Activated CD8-positive, alpha-beta memory T cell treated with anti-CD3 and anti-CD28 coated beads, Interleukin-2, amount 10 ng/mL, durations not matched to agents 7 days and 5 days (primary cell): ENCODE measurements at places on chromosomes 2 and 18. TPM values are rescaled to one million over a fixed set of nuclear protein-coding genes. Genes with fewer than 3 reads are reported as not detected.

Gene RAB6C
- total RNA-seq = not detected

Gene ABCG8
- not detected for total RNA-seq

Gene PDE6D
- total RNA-seq = 37.5 TPM

Gene DAPL1
- total RNA-seq = not detected

Gene SMAD2
- total RNA-seq = 156 TPM

Gene CFAP221
- total RNA-seq = not detected

Gene MLPH
- total RNA-seq = not detected

Gene PLGLB1
- total RNA-seq = 3.3 TPM

Gene AQP12B
- total RNA-seq = not detected

Gene ATIC
- total RNA-seq = 166 TPM

- H3K4me1 ChIP-seq = peaks cover 28% of the 10 kb centered on the region
- no peak for DNase-seq
- H3K27me3 ChIP-seq = no peaks in the 10 kb centered on the region
- H3K4me3 ChIP-seq = no peak overlapping the region
These were observed 35.8 kb upstream of the PGAP1 start for GRCh38 chr2:196962325-196962724.

DNA sequence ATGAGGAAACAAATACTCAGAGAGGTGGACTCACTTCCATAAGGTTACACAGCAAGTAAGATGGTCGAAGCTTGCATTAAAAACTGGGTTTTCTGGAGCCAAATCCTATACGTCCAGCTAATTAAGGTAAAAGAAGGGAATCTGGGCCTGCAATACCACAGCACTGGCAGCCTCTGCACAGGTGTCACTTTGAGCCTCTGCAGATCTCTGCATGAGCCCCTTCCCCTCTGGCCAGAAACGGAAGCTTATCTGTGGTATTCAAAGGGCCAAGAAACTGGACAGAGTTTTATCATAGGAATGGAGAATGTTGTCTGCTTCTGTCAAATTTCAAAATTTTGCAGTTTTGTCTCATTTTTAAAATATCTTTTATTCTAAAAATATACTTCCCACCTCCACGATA is 76.1 kb downstream of the OSR1 start:
- H3K4me3 ChIP-seq = no peak overlapping the region
- H3K27ac ChIP-seq = no peak overlapping the region
- H3K27me3 ChIP-seq = no peaks in the 10 kb centered on the region
- H3K36me3 ChIP-seq = no peaks in the 10 kb centered on the region
- H3K4me1 ChIP-seq = no peaks in the 10 kb centered on the region

DNA sequence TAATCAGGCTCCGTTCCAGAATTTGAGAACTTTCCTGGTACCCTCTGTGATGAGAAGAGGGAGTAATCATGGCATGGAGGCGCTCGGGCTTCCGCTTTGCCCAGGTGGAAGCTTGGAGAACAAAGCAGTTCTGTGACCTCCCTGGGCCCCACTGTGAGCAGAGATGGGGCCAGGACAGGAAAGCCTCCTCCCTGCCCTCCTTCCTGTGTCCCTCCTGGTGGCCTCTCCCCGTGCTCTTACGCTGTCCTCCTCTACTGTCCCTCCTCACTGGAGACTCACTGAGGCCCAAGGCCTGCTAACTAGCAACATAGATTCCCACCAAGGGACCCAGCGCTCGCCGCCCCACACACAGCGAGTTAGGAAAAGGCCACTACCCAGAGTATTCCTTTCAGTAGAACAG is 119.8 kb downstream of the MAPK4 start:
- DNase-seq = no peak
- no peak overlapping the region for H3K4me3 ChIP-seq
- no peaks in the 10 kb centered on the region for H3K4me1 ChIP-seq
- H3K27ac ChIP-seq = no peak overlapping the region

- peaks cover 10% of the 10 kb centered on the region for H3K27me3 ChIP-seq
- peak overlapping the region; percentile 49 for H3K4me3 ChIP-seq
- H3K36me3 ChIP-seq = peaks cover 12% of the 10 kb centered on the region
- peak overlapping the region; percentile 45 for H3K27ac ChIP-seq
- peaks cover 35% of the 10 kb centered on the region for H3K4me1 ChIP-seq
- DNase-seq = no peak
These were observed 1.4 kb upstream of the RAB3GAP1 start for GRCh38 chr2:135050684-135051083.

DNA sequence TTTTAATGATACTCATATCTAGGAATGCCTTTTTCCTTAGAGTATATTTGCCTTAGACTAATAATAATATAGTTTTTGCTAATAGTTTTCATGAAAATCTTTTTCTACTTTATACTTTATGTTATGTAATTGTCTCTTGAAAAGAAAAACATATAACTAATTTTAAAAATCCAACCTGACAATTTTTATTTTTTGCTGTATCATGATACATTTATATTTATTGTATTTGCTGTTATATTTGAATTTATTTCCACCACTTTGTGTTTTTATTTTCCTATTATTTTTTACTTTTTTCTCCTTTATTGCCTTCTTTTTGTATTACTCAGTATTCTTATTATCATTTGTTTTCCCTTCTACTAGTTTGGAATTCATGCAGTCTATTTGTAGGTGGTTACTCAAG is 85.4 kb downstream of the MBD5 start:
- DNase-seq = no peak
- no peaks in the 10 kb centered on the region for H3K27me3 ChIP-seq
- H3K4me3 ChIP-seq = no peak overlapping the region
- H3K4me1 ChIP-seq = peaks cover 8% of the 10 kb centered on the region
- peaks cover 4% of the 10 kb centered on the region for H3K36me3 ChIP-seq
- H3K27ac ChIP-seq = no peak overlapping the region

GRCh38 chr2:70412294-70413070 is 110.6 kb upstream of the FAM136A start:
- no peak overlapping the region for H3K27ac ChIP-seq
- peaks cover 45% of the 10 kb centered on the region for H3K27me3 ChIP-seq
- no peaks in the 10 kb centered on the region for H3K36me3 ChIP-seq
- no peak for DNase-seq
- no peaks in the 10 kb centered on the region for H3K4me1 ChIP-seq

- H3K36me3 ChIP-seq = no peaks in the 10 kb centered on the region
- no peaks in the 10 kb centered on the region for H3K4me1 ChIP-seq
- no peaks in the 10 kb centered on the region for H3K27me3 ChIP-seq
These were observed 906.1 kb upstream of the SLC39A10 start for GRCh38 chr2:194750926-194751325.

GRCh38 chr2:24315669-24316068 is 44.7 kb downstream of the ITSN2 start:
- peaks cover 29% of the 10 kb centered on the region for H3K4me1 ChIP-seq
- H3K4me3 ChIP-seq = no peak overlapping the region
- peak overlapping the region; percentile 7 for H3K27ac ChIP-seq
- no peaks in the 10 kb centered on the region for H3K27me3 ChIP-seq
- DNase-seq = no peak

GRCh38 chr2:152418688-152419087 is 83.7 kb downstream of the FMNL2 start:
- peaks cover 35% of the 10 kb centered on the region for H3K27me3 ChIP-seq
- no peak overlapping the region for H3K27ac ChIP-seq
- no peak overlapping the region for H3K4me3 ChIP-seq
- H3K4me1 ChIP-seq = no peaks in the 10 kb centered on the region
- no peaks in the 10 kb centered on the region for H3K36me3 ChIP-seq

GRCh38 chr2:60413069-60413813 is 140.2 kb downstream of the BCL11A start:
- peaks cover 14% of the 10 kb centered on the region for H3K27me3 ChIP-seq
- no peaks in the 10 kb centered on the region for H3K36me3 ChIP-seq
- H3K4me1 ChIP-seq = no peaks in the 10 kb centered on the region
- H3K27ac ChIP-seq = no peak overlapping the region

GRCh38 chr18:55384115-55384514 is 203.9 kb downstream of the TCF4 start:
- H3K4me3 ChIP-seq = no peak overlapping the region
- no peaks in the 10 kb centered on the region for H3K27me3 ChIP-seq
- DNase-seq = no peak
- H3K4me1 ChIP-seq = no peaks in the 10 kb centered on the region

- H3K36me3 ChIP-seq = no peaks in the 10 kb centered on the region
- DNase-seq = no peak
- H3K4me3 ChIP-seq = no peak overlapping the region
These were observed 36.0 kb upstream of the FAHD2A start for GRCh38 chr2:95366514-95366913.

DNA sequence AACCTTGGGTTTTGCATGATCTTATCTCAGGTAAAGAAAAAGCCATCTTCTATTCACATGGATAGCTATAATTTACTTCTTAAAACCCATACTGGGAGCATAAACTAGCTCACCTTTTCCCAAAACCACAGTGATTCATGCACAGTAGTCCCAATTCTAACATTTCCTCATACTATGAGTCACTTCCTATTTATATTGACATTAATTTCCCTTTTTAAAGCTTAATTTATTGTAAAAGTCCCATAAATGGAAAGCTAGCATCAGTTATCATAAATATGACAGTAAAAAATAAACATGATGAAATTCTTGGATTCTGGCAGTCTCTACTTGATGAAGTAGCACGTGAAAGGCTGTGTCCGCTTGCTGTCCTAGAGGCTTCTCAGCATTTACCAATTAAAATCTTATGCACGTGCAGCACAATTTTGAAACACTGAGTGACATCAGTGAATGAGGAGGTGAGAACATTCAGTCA is 180.1 kb downstream of the CDH2 start:
- H3K4me1 ChIP-seq = no peaks in the 10 kb centered on the region
- no peak overlapping the region for H3K4me3 ChIP-seq
- H3K27ac ChIP-seq = no peak overlapping the region
- DNase-seq = no peak
- no peaks in the 10 kb centered on the region for H3K36me3 ChIP-seq
- no peaks in the 10 kb centered on the region for H3K27me3 ChIP-seq

DNA sequence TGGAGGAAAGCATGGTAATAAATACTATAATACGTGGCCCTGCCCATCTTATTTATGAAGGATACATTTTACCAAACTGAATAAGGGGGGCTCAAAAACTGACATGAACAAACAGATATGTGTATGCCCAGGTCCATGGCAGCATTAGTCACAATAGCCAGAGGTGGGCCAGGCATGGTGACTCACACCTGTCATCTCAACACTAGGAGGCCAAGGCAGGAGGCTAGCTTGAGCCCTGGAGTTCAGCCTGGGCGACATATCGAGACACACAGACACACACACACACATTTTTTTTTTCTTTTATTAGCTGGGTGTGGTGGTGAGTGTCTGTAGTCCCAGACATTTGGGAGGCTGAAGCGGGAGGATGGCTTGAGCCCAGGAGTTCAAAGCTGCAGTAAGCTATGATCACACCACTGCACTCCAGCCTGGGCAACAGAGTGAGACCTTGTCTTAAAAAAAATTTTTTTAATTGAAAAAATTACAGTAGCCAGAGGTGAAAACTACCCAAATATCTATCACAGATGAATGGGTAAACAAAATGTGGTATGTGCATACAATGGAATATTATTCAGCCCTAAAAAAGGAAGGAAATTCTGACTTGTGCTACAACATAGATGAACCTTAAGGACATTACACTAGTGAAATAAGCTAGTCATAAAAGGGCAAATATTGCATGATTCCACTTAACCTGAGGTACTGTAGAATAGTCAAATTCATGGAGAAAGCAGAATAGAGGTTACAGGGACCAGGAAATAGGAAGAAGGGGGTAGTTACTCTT is 8.0 kb downstream of the ATP8B1 start:
- no peaks in the 10 kb centered on the region for H3K36me3 ChIP-seq
- no peak overlapping the region for H3K27ac ChIP-seq
- DNase-seq = no peak

GRCh38 chr2:18085593-18085992 is 207.1 kb downstream of the KCNS3 start:
- no peaks in the 10 kb centered on the region for H3K36me3 ChIP-seq
- H3K4me1 ChIP-seq = no peaks in the 10 kb centered on the region
- H3K4me3 ChIP-seq = no peak overlapping the region
- no peak for DNase-seq
- no peaks in the 10 kb centered on the region for H3K27me3 ChIP-seq

DNA sequence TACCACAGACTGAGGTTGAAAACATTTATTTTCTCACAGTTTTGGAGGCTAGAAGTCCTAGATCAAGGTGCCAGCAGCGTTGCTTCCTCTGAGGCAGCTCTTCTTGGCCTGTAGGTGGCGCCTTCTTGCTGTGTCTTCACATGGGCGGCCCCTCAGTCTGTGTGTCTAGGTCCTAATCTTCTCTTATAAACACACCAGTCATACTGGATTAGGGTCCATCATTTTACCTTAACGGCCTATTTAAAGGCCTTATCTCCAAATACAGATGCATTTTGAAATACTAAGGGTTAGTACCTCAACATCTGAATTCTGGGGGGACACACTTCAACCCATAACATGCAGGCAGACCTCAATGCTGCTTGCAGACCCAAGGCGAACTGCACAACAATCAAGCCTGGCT is 4.4 kb upstream of the RMC1 start:
- peaks cover 18% of the 10 kb centered on the region for H3K4me1 ChIP-seq
- peak; percentile 85 for DNase-seq
- H3K4me3 ChIP-seq = no peak overlapping the region
- H3K36me3 ChIP-seq = no peaks in the 10 kb centered on the region
- H3K27ac ChIP-seq = no peak overlapping the region

DNA sequence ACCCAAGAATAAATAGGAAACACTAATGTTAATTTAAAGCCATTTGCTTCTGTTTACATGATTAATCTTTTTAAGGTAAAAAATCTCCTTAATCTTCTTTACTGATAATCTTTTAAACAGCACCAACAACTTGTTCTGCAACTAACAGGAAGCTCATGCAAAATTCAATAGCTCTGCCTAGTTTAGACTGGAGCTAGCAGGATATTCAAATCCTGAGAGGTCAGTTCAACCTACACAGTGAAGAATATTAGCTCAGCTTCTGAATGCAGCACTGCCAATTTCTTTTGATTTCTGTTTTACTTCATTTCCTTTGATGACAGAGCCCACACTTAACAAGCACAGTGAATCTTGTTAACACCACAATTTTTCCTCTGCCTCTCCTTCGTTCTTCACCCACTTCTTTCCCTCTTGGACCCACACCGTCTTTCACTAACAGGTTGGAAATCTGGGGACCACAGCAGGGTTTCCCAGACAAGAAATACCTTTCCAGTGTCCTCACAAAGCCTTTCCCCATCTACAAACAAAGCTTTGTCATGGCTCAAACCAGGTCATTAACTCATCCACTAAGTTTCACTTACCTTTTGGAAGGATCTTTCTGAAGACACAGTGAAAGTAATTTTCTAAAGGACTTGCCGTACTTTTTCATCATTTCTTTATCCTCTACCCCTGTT is 109.8 kb downstream of the STK39 start:
- H3K4me1 ChIP-seq = peaks cover 9% of the 10 kb centered on the region
- no peak overlapping the region for H3K4me3 ChIP-seq
- H3K36me3 ChIP-seq = peaks cover 14% of the 10 kb centered on the region

- peaks cover 3% of the 10 kb centered on the region for H3K36me3 ChIP-seq
- H3K4me3 ChIP-seq = no peak overlapping the region
- no peaks in the 10 kb centered on the region for H3K27me3 ChIP-seq
These were observed 172.7 kb upstream of the SMAD7 start for GRCh38 chr18:49123431-49123830.

GRCh38 chr2:38159191-38159590 is 83.2 kb upstream of the CYP1B1 start:
- H3K4me3 ChIP-seq = no peak overlapping the region
- no peak overlapping the region for H3K27ac ChIP-seq
- no peak for DNase-seq
- no peaks in the 10 kb centered on the region for H3K36me3 ChIP-seq
- peaks cover 71% of the 10 kb centered on the region for H3K27me3 ChIP-seq
